ENCODE measurements at places on chromosomes 3 and 15.

DNA sequence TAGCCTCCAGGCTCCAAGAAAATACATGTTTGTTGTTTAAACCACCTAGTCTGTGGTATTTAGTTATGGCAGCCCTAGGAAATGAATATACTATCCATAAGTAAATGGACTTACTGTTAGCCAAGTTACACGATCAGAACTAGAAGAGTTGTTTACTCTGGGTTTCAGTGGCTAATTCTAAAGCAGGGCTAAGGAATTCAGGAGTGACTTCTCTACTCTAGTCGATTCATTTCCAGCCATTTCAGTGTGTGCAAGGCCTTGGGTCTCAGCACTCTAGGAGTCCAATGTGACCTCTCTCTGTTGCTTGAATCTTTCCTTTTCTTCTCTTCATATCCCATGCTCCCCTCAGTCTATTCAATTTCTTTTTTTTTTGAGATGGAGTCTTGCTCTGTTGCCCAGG is 66.7 kb downstream of the BHLHE40 start:
- no peak for DNase-seq

DNA sequence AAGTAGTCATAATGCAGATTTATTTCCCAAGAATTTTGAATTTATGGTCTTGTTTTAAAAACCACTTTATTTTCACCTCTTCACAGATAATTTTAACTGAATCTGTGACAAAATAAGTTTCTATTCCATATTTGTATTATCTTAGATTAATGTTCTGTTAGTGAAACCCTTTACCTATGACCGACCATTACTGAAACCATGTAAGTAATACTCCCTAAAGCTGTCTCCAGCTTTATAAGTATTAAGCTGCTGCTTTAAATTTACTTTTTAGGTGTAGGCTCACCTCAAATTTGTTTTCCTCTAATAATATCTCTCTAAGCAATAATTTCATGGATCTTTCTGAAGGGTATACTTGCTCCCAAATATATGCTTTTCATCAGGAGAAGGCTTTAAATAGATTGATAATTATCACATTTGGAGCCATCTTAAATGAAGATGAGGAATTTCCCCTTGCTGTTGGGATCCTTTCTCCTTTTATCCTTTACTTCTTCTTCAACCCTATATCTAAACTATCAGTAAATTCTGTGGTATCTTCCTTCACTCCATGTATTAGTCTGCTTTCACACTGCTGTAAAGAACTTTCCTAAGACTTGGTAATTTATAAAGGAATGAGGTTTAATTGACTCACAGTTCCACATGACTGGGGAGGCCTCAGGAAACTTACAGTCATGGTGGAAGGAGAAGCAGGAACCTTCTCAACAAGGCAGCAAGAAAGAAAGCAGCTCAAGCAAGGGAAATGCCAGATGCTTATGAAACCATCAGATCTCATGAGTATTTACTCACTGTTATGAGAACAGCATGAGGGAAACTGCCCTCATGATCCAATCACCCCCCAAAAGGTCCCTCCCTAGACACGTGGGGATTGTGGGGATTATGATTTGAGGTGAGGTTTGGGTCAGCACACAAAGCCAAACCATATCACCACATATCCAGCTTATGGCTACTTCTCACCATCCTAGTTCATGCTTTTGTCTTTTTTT is 92.3 kb upstream of the P2RY1 start:
- DNase-seq = no peak

DNA sequence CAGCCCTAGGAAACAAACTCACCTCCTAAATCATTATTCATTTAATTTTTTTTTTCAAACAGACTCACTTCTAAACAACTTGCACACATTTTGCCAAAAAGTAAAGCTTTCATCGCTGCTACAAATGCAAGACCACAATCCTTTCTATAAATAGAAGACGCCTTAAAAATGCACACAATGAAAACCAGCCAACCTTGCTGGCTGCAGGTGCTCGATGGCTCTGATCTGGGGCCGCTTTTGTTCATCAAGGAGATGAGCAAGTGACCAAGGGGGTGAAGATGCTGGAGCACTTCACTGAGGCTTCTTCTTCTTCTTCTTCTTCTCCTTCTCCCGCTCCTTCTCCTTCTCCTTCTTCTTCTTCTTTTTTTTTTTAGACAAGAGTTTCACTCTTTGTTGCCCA is 12.7 kb upstream of the SLC6A6 start:
- DNase-seq = no peak

- DNase-seq = no peak
Observed at GRCh38 chr3:165195640-165196576, at the start of gene SLITRK3. SLITRK3 (minus strand) TSS chr3:165196384; CDS start chr3:165190830, 5,554 bp downstream.

DNA sequence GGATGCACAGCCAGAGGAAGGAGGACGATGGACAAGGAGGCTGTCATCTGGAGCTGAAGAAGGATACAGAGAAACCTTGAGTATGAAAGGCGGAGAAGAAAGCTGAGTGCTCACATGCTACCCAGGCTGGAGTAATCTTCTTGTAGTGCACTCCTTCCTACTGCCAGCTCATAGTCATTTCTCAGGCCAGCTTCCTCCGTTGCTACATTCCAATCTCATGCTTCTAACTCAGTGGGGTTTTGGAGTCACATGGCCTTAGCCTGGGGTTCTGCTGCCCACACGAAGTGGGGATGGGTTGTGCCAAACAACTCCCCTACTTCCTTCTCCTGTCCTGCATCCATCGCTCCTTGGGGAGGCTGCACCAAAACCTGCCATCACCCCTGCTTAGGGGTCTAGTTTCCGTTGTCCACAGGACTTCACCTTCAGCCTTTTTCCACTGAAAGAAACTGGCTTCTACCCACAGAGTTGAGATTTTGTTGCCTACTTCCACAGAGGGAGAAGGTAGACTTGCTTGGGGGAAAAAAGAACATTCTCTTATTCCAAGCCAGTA is 239.9 kb downstream of the EPHB1 start:
- DNase-seq = no peak

- peak; percentile 41 for DNase-seq
Observed at GRCh38 chr3:127738192-127738840, 65.6 kb downstream of the ABTB1 start.

- DNase-seq = peak; percentile 73
Observed at GRCh38 chr15:38440353-38441129, 13.4 kb upstream of the FAM98B start.

- no peak for DNase-seq
Observed at GRCh38 chr15:53671545-53671944, 87.9 kb downstream of the WDR72 start.

DNA sequence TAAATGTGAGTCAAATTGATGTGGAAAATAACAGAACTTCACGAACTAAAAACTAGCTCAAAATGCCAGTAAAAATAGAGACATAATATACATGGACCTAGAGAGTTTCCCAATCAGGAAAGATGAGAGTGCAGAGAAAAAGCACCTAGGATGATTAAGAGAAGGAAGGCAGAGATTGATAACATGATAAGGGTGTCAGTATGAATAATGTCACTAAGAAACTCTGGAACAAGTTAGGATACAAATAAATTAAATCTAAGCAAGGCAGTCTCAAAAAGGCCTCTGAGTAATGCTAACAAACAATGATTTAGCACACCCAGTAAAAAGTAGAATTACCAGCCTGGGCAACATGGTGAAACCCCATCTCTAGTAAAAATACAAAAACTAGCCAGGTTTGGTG is 304.7 kb upstream of the DPPA4 start:
- no peak for DNase-seq

DNA sequence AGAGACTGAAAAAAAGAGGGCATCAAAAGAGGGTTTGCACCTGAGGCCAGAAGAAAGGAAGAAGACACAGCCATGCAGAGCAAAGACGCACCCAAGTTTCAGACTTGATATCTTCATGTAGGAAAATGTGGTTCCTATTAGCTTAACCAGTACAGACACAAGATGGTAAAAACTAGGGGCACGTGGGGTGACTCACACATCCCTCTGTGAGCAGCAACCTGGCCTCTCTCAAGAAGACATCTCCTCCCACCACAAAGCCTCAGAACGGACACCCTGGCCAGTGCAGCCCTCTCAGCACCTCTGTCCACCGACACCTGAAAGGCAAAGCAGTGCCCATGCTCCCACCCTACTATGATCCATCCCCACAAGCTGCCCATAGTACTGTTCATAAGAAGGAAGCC is 33.3 kb downstream of the GLB1 start:
- peak; percentile 60 for DNase-seq
